ENCODE measurements at places on chromosomes 1 and 21.

DNA sequence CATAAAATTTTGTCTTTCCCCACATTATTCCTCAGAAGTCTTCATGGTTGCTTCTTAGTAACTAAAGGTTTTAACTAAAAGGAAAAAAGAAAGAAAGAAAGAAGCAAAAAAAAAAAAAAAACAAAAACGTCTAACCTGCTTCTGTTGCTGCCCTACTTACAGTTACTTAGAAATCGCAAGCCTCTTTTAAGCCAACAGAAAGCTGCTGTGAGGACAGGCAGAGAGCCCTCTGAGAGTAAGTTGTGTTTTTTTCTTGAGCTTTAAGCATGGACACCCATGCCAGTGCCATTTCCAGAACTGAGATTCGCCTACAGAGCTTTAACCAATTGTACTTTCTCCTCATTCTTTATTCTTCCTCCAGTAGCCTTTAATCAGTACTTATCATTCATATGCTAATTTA lies 25.6 kb upstream of the RGS1 start:
- DNase-seq = no peak

- DNase-seq = no peak
Observed at GRCh38 chr1:28578696-28579218, 13.3 kb upstream of the RAB42 start.

DNA sequence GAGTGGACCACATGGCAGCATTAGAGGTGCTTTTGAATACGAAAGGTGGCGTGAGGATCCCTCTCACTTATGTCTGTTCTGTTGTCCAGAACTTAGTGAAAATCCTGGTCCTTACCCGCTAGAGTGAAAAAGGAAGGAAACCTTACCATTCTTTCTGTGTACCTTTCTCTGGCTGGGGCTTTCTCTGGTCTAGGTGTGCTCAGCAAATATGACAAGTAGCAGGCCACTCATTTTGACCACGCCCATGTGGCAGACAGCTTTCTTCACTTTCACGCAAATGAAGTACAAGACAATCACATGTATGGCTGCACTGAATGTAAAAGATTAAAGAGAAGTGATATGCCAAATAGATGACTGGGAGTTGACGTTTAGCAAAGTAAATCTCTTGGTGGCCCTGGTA lies 131.9 kb downstream of the FGGY start:
- DNase-seq = no peak

- no peak for DNase-seq
Observed at GRCh38 chr1:33098371-33098770, 17.4 kb downstream of the AZIN2 start.

DNA sequence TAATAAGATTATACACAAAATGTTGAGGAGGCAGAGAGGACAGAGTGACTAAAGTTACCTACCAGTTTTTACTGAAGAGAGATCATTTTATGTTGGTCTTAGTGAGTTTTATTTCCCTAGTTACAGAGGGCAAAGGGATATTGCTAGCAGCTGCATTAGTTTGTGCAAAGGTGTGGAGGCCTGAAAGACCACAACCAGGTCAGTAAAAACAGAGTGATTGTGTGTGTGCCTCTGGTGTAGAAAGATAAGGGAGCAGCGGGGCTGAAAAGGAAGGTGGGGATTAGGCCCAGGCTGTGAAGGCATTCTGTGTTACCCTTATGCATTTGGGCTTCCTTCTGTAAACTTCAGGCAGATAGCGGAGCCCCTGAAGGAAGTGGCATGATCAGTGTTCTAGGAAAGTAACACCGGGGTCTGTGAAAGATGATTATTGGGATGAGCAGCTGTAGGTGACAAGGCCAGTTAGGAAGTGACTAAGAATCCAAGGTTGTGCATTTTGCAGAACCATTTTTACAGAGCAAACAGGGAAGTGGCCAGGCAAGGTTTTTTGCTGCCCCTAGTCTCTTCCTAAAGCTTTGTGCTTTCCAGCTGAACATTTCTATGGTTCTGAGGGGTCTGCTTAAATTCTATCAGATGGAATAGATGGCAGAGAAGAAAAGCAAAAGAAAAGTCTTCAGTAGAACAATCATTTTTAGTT lies 3.7 kb downstream of the GADD45A start:
- DNase-seq = no peak

- DNase-seq = no peak
Observed at GRCh38 chr1:165463978-165464377, 19.1 kb upstream of the RXRG start.

DNA sequence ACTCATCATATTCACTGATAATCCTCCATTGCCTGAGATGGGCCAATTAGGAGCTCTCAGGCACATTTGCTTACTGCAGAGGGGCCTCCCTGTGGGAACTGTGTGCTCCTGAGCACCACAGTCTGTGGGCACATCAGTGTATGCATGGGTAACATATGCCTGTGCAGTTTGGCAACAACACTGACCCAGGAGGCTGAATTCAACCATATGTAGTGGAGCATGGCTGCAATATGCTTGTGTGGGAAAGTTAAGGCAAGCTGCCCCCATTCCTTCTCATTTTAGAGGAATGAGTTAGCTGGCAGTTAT lies 11.8 kb upstream of the FMOD start:
- DNase-seq = no peak

DNA sequence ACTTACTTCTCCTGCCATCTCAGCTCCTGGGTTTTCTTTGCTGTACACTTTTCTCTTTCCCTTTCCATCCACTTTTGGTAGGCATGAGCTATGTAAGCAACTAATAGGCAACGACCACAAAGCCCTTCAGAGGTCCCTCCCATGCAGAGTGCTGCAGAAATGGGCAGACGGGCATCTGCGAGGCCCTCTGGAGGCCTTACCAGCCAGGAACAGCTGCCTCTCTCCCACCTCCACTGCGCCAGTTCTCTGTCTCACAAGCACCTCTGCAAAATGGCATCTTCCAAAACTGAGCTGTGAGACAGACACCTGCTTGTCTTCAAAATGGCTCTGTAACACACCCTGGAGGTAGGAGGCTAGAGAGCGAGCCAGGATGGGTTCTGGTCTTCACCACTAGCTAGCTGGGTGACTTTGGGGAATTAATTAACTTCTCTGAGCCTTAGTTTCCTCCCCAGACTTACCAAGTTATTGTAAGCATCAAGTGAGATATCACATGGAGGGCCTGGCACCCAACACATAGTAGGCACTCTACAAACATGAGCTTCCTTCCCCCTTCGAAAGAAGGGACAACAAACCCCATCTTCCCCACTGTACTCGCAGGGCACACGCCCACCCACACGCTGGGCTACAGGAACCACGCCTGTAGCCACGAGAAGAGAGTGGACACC lies 62.0 kb downstream of the BCAR3 start:
- no peak for DNase-seq

DNA sequence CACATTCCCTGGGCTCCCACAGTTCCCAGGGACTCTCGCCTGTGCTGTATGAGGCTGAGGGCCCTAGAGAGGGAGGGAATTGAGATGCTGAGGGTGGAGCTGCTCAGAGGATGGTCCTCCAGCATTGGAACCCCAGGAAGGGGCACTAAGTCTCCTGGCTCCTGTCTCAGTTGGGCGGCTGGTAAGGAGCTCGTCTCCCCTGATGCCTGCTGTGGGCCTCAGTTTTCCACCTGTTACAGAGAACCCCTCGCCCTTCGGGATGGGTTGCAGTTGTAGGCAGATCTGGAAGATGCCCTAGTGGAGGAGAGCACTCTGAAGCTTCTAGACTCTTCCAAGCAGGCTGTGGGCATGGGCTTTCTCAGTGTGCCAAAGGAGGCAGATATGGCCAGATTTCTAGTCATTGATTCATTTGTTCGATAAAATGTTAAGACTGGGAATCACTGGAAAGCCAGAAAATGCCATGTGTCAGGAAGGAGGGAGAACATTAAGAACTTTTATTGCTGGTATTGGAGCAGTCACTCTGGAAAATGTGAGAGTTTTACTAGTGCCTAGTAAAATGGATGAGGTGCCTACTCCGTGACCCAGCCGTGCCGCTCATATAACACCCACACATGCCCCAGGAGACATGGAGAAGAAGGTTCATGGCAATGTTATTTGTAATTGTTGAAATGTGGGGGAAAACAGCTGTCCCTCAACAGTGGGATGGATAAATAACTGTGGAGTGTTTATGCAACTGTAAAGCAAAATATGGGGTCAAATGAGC lies 828 bp upstream of the MYBPH start:
- no peak for DNase-seq

DNA sequence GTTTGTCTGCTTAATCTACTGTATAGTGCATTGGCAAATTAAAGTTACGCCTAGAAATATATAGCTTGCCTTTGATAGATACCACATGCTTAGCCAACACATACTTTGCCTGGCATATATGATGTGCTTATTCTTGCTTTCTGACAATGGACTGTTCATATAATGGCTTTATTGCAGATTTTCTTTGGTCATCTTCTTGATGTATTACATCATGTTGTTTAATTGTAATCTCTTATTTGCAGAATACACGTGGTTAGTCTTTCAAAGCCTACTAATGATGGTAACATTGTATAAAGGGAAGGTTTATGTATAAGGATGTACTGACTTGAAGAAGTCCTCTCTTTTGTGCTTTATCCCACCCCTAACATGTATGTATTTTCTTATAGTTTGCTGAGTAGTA lies 201.5 kb downstream of the PDE4B start:
- no peak for DNase-seq

GRCh38 chr1:173002891-173003838 lies 47.6 kb downstream of the TNFSF18 start:
- DNase-seq = no peak

DNA sequence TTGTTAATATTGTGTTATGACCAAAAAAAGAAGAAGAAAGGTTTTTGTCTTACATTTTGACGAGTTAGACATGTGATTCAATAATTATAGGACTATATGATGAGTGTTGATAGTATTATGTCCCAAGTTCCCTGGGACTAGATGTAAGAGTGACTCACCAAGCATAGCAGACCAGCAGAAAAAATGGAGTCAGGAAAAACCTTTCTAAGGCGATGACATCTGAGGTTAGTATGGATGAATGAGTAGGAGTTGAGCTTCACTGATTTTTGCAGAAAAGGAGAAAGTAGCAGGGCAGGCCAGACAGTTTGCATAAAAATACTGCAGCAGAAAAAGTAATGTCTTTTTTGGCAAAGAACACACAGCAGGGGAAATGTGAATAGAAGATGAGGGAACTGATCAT lies 1041.3 kb upstream of the ADGRL4 start:
- no peak for DNase-seq

DNA sequence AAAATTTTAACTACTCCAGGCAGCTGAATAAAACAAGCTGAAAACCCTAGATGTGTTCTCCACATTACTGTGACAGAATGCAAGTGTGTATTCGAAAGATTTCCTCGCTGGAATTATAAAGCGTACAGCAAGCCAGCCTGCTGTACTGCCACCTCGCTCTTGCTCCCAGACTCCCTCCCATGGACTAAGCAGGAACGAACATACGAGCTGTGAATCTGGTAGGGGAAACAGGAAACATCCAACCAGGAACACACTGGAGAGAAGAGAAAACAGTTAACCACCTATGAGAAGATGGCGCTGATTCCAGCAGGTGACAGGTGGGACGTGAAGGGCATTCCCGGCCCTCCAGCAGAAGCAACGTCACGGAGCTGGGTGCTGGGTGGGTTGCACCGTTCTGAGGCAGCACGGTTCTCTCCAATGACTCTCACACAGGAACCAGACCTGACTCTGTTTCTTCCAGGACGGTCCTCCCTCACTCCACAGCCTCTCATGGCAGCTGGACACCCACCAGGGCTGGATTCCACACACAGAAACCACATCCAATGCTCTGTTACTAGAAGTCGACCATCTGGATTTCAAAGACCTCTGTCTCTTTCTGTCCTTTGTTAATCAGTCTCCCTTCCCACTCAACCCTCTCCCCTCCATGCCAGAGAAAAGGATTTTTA lies 219.2 kb downstream of the RERE start:
- no peak for DNase-seq

DNA sequence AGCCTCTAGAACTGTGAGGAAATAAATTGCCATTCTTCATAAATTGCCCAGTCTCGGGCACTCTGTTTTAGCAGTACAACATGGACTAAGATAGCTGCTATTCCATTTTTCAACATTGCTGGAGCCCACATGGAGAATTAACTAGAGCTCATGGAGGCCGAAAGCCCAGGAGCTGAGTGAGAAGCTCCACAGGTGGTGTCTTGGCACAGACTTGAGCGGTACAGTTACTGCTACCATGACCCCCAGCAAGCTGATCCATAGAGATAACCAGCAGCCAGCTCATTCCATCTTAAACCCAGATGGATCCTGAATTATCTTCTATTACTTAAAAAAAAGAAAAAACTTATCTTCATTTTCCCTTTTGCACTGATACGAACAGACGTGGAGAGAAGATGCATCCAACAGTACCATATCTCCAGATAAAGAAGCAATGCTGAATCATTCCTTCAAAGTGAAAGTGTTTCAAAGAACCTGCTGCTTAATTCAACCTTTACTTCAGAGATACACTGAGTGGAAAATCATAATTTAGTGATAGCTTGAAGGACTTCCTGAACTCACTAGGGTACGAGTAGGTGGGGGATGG lies 115.1 kb downstream of the SETD4 start:
- DNase-seq = no peak

GRCh38 chr1:113536182-113536780 lies 146.0 kb downstream of the MAGI3 start:
- no peak for DNase-seq

GRCh38 chr1:233323718-233324117 lies 3.8 kb upstream of the MAP3K21 start:
- no peak for DNase-seq

GRCh38 chr1:14332158-14332557 lies 266.3 kb upstream of the KAZN start:
- no peak for DNase-seq

DNA sequence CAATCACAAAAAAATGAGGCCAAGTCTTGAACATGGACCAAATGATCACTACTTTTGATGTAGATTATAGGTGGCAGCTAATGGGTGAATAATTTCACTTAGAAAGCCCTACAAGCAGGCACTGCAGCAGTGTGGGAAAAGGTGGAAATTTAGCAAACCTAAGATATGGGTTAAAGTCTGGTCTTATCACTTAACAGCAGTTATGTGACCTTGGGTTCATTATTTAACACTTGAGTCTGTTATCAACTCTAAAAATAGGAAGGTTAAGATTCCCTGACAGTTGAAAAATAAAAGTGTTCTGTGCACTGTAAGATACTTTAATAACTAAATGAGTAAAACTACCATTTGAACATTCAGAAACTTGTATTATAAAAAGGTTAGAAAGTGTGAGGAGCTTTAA lies 47.5 kb downstream of the SSX2IP start:
- no peak for DNase-seq

DNA sequence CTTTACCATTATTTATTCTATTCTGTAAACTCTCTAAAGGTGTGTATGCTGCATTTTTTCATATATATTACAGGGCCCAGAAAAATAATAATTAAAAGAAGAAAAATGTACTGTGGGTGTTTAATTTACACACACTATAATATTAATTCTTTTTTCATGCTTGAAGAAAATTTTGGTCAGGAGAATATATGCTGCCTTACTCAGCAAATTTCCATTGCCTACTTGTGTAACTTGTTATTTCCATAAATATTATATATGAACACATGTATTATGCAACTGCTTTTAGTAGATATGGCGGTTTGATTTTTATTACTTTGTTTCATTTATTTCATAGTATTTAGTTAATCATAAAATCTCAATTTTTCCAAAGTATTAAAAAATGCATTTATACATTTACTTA lies 46.4 kb upstream of the SERPINC1 start:
- no peak for DNase-seq
